Left lung (tissue), 14 donors: ENCODE measurements at places on chromosomes 4 and X.
A peak's percentile ranks its signal among the peaks of the same experiment; 100 is the strongest.

DNA sequence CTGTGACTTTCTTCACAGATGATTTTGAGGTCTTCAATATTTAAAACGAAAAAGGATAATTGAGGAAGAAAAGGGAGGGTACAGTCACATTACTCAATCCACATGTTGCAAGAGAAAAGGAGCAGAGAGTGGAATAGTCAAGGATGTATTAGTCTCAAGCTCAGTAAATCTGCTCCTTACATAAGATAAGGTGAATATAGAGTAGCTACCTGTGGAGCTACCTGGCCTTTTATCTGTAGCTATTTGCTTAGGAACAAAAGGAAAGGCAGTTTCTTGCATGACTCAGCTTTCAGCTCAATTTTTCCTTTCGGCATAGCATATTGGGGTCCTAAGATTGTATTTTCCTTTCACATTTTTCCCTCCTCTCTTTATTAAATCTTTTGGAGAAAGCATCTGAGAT is 26.3 kb upstream of the ACTRT1 start:
- no peak for DNase-seq
- no peaks in the 10 kb centered on the region for H3K36me3 ChIP-seq
- H3K27me3 ChIP-seq = no peaks in the 10 kb centered on the region
- H3K4me1 ChIP-seq = no peaks in the 10 kb centered on the region
- H3K27ac ChIP-seq = no peak overlapping the region

- H3K27ac ChIP-seq = no peak overlapping the region
- H3K4me1 ChIP-seq = no peaks in the 10 kb centered on the region
- no peak for DNase-seq
- H3K27me3 ChIP-seq = no peaks in the 10 kb centered on the region
- H3K36me3 ChIP-seq = no peaks in the 10 kb centered on the region
- H3K4me3 ChIP-seq = no peak overlapping the region
These were observed 215.8 kb upstream of the SMIM31 start for GRCh38 chr4:164538097-164538496.

GRCh38 chr4:11037637-11038036 is 353.1 kb upstream of the CLNK start:
- no peak overlapping the region for H3K27ac ChIP-seq
- no peaks in the 10 kb centered on the region for H3K36me3 ChIP-seq
- H3K27me3 ChIP-seq = no peaks in the 10 kb centered on the region
- H3K4me1 ChIP-seq = no peaks in the 10 kb centered on the region

GRCh38 chrX:71532078-71532752 is 689 bp upstream of the OGT start:
- H3K36me3 ChIP-seq = no peaks in the 10 kb centered on the region
- peak overlapping the region; percentile 71 for H3K4me3 ChIP-seq
- no peak for DNase-seq
- peak overlapping the region; percentile 92 for H3K27ac ChIP-seq
- no peaks in the 10 kb centered on the region for H3K4me1 ChIP-seq

DNA sequence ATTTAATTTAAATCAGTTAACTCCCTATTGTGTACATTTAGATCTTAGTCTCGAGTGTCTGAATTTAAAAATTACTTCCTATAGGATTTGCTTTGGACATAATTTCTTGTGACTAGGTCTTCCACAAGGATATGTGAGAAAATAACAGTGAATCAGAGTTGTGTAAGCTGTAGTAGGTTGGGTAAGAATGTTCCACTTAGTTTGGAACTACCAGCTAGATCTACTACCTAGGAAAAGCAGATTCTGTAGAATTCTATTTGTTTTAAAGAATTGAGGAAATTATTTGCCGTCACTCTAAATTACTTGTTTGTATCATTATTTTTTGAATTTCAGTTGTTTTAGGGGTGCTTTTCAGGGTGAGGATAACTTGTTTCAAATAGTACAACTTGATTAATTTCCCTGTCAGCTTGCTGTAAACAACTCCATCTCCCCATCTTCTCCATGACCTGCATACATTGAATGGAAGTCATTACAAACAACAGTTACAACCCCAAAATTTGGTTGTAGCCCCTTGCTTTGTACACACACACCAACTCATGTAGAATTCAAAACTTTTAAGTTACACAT is 1.3 kb downstream of the MTHFD2L start:
- H3K27me3 ChIP-seq = no peaks in the 10 kb centered on the region
- H3K4me1 ChIP-seq = peaks cover 22% of the 10 kb centered on the region
- DNase-seq = no peak

- no peak overlapping the region for H3K4me3 ChIP-seq
- H3K27ac ChIP-seq = no peak overlapping the region
- no peak for DNase-seq
- H3K36me3 ChIP-seq = no peaks in the 10 kb centered on the region
These were observed 67.7 kb upstream of the PJA1 start for GRCh38 chrX:69232945-69233344.

DNA sequence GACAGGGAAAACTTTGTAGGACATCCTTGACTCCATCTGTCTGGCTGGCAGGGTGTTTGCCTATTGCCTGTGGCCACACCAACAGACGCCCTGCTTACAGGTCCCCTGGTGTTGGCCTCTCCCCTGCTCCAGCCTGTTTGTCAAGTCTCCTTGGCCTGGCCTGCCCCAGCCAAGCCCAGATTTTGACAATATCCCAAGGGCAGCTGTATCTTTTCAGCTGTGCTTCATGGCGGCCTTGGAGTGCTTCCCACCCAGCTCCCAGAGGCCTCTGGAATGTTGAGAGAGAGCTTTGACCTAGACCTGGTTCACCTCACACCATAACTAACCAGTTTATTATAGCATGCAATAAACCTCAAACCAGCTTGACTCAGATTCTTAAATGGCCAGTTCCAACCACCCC is 204.0 kb upstream of the NHS start:
- no peak overlapping the region for H3K27ac ChIP-seq
- no peak overlapping the region for H3K4me3 ChIP-seq
- H3K27me3 ChIP-seq = no peaks in the 10 kb centered on the region
- no peak for DNase-seq
- H3K36me3 ChIP-seq = no peaks in the 10 kb centered on the region

DNA sequence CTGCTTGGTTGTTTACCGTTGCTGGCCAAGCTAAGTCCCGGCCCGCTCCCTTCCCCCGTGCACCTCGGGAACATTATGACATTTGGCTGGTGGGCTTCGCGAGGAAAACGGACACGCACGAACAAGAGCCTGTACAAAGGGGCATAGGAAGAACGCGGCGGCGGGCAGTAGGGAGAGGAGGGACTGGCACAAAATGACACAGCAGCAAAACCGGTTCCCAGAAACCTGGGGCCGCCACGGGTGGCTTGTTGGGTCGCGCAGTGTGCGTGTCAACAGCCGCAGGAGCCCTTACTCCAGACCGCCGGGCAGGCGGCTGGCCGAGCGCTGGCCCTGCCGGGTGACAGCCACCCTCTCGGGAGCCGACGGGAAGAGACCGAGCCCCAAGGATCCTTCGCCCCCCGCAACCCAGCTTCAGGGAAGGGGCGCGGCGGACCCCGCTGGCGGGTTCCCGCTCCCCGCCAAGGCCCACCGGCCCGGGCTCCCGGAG is 1.6 kb upstream of the LIN54 start:
- DNase-seq = peak; percentile 90
- no peaks in the 10 kb centered on the region for H3K36me3 ChIP-seq
- H3K4me3 ChIP-seq = peak overlapping the region; percentile 88
- H3K27ac ChIP-seq = peak overlapping the region; percentile 92
- H3K27me3 ChIP-seq = no peaks in the 10 kb centered on the region

DNA sequence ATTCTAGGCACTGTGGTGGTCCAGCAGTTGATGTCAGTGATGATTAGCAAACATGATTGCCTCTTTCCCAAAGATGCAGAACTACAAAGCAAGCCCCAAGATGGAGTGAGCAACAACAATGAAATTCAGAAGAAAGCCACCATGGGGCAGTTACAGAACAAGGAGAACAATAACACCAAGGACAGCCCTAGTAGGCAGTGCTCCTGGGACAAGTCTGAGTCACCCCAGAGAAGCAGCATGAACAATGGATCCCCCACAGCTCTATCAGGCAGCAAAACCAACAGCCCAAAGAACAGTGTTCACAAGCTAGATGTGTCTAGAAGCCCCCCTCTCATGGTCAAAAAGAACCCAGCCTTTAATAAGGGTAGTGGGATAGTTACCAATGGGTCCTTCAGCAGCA is 365.3 kb downstream of the MAPK10 start:
- H3K27ac ChIP-seq = no peak overlapping the region
- no peak for DNase-seq
- H3K4me1 ChIP-seq = no peaks in the 10 kb centered on the region
- H3K36me3 ChIP-seq = no peaks in the 10 kb centered on the region
- no peak overlapping the region for H3K4me3 ChIP-seq
